Stimulated activated CD8-positive, alpha-beta memory T cell treated with anti-CD3 and anti-CD28 coated beads, Interleukin-7, amount 100 ng/mL, for 24 hours (primary cell): ENCODE measurements at places on chromosomes 6 and 20.
A peak's percentile ranks its signal among the peaks of the same experiment; 100 is the strongest.

GRCh38 chr20:48807586-48808381, 20.0 kb downstream of the PREX1 start:
- DNase-seq, result no peak

DNA sequence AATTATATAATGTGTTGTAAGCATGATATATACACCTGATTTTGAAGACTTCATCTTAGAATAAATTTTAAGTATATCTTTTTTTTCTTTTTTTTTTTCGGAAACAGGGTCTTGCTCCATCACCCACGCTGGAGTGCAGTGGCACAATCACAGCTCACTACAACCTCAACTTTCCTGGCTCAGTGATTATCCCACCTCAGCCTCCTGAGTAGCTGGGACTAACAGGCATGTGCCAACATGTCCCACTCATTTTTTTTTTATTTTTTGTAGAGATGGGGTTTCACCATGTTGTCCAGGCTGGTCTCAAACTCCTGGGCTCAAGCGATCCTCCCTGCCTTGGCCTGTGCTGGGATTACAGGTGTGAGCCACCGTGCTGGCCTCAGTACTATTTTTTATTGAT, 17.1 kb downstream of the VPS52 start:
- no peak for DNase-seq

GRCh38 chr6:14079433-14079832, 38.1 kb upstream of the CD83 start:
- no peak for DNase-seq

DNA sequence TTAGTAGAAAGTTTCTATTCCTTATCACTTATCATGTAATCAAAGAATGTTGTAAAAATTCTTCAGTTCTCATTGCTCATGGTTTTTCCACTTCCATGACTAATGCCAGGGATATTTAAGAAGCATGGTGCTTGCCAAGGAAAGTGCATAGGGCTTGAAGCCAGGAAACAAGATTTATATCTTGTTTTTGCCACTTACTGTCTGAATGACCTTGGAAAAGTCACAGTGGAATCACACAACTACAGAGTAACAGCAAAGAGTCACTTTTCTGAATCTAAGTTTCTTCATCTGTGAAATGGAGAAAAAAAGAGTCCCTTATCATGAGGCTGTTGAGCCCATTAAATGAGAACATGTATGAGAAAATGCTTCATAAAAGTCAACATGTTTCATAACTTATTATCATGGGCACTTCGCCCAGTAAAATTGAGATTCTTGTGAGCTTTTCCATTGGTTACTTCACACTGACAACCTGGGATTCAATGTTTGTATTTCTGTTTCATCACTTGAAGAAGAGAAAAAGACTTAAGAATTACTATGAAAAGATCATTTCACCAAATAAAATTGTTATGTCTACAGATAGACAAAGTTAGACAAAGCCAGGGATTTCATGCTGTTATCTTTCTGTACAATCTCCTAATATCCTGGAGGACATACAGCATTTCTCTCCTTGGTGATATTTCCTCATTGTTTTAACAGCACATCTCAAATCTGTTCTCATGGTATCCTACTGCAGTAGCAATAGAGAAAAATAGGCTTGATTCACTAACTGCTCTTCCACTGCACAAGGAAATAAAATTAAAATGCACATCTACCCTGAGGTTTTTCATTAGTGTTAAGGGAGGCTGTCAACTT, 7.6 kb upstream of the BMP5 start:
- no peak for DNase-seq

DNA sequence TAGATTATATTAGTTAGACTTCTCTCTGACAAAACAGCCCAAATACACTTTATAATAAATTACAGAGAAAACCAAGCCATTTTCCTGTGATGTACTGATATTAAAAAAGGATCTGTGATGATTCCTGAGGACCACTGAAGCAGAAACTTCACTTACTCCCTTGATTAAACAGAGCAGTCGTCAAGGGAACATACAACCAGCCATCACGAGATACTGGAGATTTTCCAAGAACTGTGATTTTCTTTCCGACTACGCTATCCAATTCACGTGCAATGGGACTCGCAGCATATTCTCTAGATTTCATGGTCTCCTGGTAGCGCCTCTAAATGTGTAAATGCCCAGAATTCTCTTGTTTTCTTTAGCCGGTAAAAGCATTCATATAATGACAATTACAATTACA, 377.4 kb downstream of the PHF3 start:
- DNase-seq, result no peak

- DNase-seq, result no peak
These were observed 72.9 kb upstream of the DSP start for GRCh38 chr6:7468382-7469081.

GRCh38 chr6:32118782-32119628, 9.0 kb downstream of the ATF6B start:
- DNase-seq, result peak; percentile 33

DNA sequence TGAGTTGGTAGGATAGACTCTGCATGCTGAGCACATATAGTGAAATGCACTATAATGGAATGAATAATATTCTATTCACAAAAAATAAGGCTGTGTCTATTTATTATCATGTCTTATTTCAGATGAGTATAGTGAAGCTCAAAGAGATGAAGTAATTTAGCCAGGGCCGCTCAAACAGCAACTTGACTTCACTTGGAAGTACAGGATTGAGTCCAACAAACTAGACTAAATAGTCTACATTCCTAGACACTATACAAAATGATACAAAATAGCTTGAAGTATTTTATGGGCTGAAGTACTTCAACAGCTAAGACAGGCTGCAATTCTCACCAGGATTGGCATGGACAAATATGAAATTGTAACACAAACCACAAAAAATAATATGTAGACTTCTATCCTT, 144.5 kb upstream of the DST start:
- DNase-seq, result no peak

DNA sequence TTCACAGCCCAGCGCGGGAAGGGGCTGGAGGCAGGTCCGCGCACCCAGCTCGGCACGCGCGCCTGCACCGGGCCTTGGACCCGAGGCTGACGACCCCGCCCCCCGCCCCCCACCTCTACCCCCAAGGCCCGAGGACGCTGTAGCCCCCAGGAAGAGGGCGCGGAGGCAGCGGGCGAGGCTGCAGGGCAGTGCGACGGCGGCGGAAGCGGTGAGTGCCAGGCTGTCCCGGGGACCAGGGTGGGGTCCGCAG, 1.2 kb downstream of the LIME1 start:
- DNase-seq, result no peak

GRCh38 chr6:129785047-129785755, 75.2 kb upstream of the ARHGAP18 start:
- no peak for DNase-seq

GRCh38 chr6:159307246-159307790, 138.1 kb downstream of the FNDC1 start:
- no peak for DNase-seq

- no peak for DNase-seq
These were observed 63.5 kb upstream of the FYN start for GRCh38 chr6:111936718-111937117.

GRCh38 chr20:44485078-44485829, 9.6 kb downstream of the TTPAL start:
- no peak for DNase-seq

DNA sequence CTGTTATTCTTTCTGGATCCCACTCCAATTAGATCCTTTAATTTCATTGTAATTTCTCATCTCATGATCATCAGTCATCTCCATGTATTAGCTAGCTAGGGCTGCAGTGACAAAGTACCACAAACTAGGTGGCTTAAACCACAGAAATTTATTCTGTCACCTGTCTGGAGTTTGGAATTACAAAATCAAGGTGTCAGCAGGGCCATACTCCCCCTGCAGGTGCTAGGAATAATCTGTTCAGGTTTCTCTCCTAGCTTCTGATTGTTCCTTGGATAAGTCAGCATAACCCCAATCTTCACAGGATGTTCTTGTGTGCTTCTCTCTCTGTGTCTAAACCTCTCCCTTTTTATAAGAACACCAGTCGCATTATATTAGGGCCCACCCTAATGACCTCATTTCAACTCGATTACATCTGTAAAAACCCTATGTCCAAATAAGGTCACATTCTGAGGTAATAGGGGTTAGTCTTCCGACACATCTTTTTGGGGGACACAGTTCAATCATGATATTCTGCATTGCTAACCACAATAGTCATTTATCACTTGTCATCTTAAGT, 40.5 kb downstream of the BEND6 start:
- DNase-seq, result no peak

GRCh38 chr6:16238963-16239797, 793 bp downstream of the GMPR start:
- DNase-seq, result no peak

- DNase-seq, result no peak
These were observed 12.0 kb downstream of the STMN3 start for GRCh38 chr20:63641146-63641791.

- DNase-seq, result no peak
These were observed 8.5 kb upstream of the REPS1 start for GRCh38 chr6:138996524-138996923.

- DNase-seq, result no peak
These were observed 22.7 kb downstream of the TAB2 start for GRCh38 chr6:149340200-149340599.

- DNase-seq, result no peak
These were observed 71.4 kb upstream of the PRSS16 start for GRCh38 chr6:27176096-27176495.
